ENCODE measurements at places on chromosomes 11 and 22.

DNA sequence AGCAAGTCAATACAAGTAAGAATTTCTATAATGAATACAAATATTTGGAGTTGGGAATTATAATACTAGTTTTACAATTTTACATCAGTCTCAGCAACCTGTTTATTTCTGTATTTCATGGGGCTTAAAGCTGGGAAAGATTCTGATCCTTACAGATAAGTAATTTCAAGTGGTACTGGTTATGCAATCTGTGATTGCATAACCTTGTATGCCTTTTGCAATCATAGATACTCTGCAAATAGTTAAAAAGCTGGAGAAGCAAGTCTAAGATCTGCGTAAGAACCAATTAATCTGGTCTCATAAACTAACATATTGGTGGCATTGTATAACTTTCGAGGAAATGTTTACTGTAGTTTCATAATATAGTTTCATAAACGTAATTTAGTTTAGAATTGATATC is 198.3 kb upstream of the PGR start:
- no peak for DNase-seq

DNA sequence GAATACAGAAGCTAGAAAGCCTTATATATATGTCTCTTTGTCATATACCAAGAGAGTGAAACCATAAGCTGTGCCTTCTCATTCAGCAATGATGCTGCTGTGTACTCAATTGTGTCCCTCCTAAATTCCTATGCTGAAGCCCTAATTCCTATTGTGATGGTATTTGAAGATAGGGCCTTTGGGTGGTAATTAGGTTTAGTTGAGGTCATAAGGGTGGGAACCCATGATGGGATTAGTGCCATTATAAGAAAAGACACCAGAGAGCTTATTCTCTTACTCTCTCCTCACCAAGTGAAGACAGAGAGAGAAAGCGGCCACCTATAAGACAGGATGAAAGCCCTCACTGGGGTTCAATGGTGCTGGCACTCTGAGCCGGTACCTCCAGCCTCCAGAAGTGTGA is 1191.3 kb upstream of the TENM4 start:
- no peak for DNase-seq

- DNase-seq, result no peak
Observed at GRCh38 chr11:70468256-70469195, 70.2 kb downstream of the CTTN start.

DNA sequence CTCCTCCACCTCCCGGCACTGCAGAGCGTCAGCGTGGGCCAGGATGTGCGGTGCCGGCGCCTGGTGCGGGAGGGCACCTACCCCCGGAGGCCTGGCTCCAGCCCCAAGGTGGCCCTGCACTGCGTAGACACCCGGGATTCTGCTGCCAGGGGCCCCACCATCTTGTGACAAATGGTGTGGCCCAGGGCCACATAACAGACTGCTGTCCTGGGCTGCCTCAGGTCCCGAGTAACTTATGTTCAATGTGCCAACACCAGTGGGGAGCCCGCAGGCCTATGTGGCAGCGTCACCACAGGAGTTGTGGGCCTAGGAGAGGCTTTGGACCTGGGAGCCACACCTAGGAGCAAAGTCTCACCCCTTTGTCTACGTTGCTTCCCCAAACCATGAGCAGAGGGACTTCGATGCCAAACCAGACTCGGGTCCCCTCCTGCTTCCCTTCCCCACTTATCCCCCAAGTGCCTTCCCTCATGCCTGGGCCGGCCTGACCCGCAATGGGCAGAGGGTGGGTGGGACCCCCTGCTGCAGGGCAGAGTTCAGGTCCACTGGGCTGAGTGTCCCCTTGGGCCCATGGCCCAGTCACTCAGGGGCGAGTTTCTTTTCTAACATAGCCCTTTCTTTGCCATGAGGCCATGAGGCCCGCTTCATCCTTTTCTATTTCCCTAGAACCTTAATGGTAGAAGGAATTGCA is 13.5 kb downstream of the TSKU start:
- DNase-seq, result no peak

GRCh38 chr11:65121865-65122696 is at the start of the genes FAU and MRPL49:
Gene FAU, minus strand, starts transcription at chr11:65122134. Its CDS starts 321 bp downstream, at chr11:65121813.
Gene MRPL49, plus strand, starts transcription at chr11:65122321. Its CDS starts 26 bp downstream, at chr11:65122347.
- peak; percentile 97 for DNase-seq

DNA sequence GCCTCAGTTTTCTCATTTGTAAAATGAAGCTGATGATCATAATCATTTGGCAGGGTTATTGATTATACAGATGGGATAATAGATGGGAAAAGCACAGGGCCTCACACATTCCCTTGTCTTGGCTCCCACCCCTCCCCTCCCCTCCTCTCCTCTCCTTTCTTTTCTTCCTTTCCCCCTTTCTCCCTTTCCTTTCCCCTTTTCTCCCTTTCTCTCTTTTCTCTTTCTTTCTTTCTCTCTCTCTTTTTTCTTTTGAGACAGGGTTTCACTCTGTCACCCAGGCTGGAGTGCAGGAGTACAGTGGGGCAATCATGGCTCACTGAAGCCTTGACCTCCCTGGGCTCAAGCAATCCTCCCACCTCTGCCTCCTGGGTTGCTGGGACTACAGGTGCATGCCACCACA is 161.0 kb upstream of the NARS2 start:
- DNase-seq, result no peak

DNA sequence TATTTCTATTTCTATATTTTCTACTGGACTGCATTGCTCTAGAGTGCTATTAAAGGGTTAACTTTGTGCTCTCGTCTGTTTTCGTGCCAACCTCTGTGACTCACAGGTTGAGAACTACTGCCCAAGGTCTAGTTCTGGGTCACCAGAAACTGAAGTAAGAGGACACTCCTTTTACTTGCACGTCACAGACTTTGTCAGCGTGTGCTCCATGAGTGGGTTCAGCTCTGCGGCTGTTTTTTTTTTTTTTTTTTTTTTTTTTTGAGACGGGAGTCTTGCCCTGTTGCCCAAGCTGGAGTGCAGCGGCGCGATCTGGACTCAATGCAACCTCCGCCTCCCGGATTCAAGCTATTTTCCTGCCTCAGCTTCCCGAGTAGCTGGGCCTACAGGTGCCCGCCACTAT is 49.8 kb downstream of the CLMP start:
- no peak for DNase-seq

DNA sequence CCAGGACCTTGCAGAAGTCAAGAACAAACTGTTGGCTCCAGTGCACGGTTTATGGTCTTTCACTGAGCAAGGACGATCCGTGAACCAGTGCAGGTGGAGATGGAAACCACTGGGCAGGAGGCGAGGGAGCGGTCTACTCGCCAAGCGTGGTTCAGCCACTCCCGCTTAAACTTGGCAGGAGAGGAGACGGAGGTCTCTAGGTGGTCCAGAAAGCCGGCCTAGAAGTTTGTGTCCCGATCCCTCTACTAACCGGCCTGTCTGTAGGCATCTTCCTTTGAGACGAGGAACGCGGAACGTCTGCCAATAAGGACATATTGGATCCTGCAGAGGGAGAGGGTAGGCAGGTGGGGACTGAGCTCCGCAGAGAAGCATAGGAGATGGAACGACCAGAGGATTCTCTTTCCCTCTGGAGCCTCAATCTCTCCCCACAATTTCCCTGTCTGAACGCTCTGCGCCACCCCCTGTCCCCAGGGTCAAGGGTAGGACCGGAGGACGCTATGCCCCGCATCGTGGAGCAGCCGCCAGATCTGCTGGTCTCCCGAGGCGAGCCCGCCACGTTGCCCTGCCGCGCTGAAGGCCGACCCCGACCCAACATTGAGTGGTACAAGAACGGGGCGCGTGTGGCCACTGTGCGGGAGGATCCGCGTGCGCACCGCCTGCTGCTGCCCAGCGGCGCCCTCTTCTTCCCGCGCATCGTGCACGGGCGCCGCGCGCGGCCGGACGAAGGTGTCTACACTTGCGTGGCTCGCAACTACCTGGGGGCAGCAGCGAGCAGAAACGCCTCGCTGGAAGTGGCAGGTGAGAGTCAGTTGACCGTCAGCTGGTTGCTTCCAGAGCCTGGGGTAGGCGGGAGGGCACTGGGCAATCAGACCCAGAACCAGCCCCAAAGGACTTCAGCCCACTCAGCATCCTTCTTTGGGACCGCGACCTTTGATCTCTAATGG is 3.4 kb downstream of the ROBO3 start:
- DNase-seq, result no peak

DNA sequence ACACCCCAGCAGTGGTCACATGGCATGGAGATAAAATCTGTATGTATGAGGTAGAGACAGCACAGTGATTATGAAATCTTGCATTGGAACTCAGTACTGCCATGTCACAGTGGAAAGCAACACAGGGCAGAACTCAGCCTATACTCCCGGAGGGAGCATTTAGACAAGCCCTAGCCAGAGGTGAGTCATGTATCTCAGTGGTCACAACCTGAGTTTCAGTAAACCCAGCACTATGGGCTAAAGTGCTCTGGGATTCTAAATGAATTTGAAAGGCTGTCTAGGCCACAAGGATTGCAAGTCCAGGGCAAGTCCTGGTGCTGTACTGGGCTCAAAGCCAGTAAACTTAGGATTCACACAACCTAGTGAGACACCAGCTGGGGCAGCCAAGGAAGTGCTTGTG is 1717.1 kb upstream of the RAG2 start:
- DNase-seq, result no peak

- no peak for DNase-seq
Observed at GRCh38 chr22:22689621-22690345, 45.4 kb downstream of the GGTLC2 start.

GRCh38 chr11:17751558-17751957 is 17.0 kb downstream of the KCNC1 start:
- no peak for DNase-seq

DNA sequence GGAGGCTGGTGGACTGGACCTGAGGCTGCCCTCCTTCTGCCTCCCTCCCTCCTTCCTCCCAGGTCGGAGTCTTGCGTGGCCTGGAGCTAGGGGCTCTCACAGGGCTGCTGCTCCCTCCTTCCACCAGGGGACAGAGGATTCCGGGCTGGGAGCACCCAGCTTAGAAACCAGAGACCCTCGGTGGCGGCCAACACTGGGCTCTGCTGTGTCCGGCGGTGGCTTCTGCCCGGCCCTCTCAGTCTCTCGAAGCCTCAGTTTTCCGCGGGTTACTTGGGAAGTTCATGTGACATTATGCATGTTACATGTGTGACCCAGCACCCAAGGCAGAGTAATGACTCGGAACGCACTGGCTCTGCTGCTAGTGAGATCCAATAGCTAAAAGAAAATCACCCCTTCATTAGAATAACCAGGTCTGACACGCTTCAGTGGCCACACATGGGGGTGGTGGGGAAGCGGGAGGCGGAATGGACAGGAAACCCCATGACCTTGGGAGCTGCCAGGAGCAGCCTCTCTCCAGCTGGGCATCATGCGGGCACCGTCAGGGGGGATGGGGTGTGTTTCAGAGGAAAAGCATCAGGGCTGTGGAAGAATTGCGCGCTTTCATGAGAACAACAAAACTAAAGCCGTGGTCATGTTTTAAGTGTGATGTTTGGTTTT is 5.9 kb upstream of the MRGPRG start:
- no peak for DNase-seq

GRCh38 chr22:45421349-45422055 is 8.0 kb downstream of the RIBC2 start:
- no peak for DNase-seq

DNA sequence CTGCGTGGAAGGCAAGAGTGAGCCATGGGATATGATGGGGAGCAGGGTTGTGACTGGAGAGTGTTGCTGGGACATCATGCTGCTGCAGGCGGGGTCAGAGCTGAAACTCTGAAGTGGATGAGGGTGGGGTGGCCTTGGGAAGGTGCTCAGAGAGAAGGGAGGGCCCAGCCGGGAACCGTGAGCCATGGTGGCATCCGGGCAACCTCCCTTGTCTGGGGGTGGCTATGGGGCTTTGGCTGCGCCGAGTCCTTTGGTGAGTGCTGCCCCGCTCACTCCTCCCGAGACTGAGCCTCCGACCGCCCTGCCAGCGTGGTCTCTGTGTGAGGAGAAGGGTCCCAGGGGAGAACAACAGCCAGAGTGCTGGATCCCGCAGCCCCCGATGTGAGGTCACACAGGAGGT is 632.0 kb downstream of the BRD1 start:
- DNase-seq, result no peak

GRCh38 chr22:39474351-39475111 is 17.7 kb downstream of the MGAT3 start:
- no peak for DNase-seq

DNA sequence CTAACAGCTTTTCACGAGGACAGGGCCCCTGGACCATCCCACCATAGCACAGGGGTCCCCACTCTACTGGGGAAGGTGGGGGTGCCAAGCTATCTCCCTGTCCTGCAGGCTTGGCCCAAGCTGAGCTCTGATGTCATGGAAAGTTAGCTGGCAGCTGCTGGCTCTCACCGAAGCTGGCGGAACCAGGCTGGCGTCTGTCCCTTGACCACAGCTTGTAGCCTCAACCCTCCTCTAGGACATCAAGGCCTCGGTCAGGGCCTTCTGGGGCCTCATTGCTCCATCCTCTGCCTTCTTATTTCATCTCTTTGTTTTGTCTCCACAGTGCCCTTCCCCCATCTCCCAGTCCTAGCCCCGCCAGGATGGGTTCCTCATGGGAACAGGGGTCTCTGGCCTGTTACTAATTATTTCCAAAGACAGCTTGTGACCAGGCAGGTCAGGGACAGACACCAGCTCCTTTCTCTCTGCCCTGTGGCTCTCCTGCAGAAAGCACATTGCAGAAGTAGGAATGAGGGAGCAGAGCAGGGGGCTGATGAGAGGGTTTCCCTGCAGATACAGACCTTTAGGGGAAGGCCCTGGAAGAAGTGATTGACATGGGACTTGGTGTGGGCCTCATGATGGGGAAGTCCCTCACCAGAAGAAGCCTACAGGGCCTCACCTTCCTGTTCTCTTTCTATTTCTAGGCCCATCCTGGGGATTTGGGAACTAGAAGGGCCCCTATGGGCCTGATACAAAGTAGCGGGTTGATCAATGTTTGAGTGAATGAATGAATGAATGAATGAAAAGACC is 97.5 kb upstream of the ALX4 start:
- no peak for DNase-seq

DNA sequence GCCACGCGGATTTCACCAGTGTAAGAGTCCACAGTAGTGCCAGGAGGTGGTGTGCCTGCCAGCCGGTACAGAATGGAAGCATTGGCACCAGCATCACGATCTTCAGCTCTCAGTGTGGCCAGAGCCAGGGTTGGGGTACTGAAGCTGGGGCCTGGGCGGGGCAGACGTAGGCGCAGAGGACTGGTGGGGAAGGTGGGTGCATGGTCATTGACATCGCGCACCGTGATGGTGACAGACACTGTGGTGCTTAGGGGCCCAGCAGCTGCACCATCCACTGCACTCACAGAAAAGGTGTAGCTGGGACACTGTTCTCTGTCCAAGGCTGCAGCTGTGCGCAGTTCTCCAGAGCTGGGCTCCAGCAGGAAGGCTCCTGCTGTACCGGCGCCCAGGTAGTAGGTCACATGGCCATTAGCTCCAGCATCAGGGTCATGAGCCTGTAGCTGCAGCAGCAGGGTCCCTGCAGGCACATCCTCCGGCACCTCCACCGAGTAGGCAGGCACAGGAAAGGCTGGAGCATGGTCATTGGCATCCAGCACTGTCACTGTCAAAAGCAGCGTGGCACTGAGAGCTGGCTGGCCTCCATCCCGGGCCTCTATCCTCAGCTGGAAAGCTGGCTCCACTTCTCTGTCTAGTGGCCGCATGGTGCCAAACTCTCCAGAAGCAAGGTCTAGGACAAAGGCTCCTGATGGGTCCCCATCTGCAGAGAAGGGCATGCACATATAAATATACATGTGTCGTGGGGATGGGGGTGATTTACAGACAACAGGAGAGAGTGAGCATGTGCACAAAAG is 7.9 kb upstream of the TPP1 start:
- DNase-seq, result no peak

GRCh38 chr22:33952776-33953175 is 32.5 kb upstream of the LARGE1 start:
- no peak for DNase-seq
